ENCODE measurements at places on chromosomes 2 and 18.

DNA sequence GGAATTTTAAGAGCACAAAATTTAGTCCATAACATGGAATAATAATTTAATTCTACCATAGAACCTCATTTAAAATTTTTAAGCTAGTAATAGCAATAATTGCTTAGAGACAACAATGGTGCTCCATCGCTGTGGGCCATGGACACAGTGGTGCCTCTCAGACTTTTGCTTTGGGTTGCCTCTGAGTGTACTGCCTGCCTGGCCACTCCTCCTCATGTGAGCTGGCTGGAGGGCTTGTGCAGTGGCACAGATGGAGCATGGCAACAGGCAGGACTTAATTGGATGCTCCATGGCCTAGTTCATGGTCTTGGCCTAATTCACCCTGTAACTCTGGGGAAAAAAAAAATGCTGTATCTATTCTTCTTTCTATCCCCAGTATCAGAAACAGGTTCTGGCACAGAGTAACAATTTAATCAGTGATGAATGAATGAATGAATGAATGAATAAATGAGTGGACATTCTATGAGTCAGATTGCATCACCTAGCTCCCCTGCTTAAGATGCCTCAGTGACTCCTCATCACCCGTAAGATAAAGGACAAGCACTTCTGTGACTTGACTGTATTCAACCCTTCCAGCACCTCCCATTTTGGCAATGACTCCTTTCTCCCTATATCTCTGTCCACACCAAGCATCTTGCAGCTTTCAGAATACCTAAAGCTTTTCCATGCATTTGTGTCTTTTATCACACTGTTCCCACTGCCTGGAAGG lies 211.8 kb upstream of the SLC14A2 start:
- no peak for DNase-seq

DNA sequence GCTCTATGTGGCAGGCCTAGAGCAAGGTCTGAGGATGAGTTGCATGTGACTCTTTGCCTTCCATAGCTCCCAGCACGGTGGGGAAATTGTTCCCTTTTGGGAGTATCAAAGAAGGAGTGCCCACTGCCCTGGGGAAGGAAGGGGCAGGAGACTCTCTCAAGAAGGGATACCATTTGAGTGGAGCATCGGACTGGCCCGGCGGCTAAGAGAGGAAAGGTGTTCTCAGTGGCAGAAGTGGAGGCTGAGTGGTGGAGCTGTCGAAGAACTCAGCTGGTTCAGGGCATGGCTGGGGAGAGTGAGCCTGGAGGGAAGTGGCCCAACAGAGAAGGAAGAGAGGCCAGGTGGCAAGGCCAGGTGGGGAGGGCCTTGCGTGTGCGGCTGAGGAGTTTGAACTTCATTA lies 235.2 kb downstream of the DYSF start:
- DNase-seq = no peak

DNA sequence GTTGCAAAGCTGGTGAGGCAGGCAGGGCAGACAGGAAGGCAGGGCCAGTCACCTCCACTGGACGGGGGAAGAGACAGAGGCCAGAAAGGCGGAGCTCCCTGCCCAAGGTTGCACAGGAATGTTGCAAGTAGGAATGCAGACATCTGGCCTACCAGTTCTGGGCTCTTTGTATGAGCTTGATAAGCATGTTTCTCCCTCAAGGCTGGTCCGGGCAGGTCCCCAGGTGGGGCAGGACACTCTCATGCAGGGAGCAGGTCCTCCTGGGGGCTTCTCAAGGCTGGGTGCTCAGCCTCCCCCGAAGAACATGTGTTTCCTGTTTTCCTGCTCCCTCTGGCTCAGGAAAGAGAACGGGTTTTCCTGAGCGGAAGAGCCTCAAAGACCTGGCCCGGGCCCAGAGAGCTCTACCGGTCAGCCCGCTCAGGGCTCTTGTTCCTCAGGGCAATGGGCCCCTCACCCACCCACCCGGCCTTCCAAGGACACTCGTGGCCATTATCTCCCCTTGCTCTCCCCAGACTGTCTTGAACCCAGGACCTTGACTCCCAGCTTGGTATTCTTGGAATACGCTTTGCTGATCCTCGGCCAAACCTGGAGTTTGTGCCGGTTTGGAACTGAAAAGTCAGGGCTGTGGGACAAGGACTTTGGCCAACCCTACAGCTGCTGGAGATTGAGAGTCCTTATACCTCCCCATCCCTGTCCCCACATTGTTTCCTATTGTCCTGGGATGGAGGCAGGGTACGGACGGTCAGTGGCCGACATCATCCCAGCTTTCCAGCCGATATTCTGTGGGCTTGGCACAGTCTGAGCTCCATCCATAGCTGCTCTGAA lies 87.7 kb upstream of the HAAO start:
- DNase-seq = no peak

DNA sequence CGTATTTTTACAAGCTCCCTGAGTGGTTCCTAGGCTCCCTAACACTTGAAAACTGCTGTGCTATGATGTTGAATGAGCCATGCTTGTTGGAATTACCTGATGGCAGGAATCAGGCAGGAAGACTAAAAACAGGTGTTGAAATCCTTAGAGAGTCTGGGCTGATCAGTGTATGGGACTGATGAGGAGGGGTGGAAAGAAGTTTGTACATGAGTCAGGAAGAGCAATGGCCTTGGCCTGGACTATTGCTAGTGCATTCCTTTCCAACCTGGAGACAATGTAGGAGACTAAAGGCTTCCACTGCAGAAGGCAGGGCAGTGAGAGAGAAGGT lies 25.0 kb upstream of the TMBIM1 start:
- no peak for DNase-seq

- DNase-seq = no peak
These were observed 139.0 kb upstream of the TRIB2 start for GRCh38 chr2:12577567-12578253.

- DNase-seq = no peak
These were observed 386.8 kb downstream of the XIRP2 start for GRCh38 chr2:167275046-167275445.

GRCh38 chr2:31327505-31327904 lies 87.0 kb downstream of the XDH start:
- DNase-seq = no peak

DNA sequence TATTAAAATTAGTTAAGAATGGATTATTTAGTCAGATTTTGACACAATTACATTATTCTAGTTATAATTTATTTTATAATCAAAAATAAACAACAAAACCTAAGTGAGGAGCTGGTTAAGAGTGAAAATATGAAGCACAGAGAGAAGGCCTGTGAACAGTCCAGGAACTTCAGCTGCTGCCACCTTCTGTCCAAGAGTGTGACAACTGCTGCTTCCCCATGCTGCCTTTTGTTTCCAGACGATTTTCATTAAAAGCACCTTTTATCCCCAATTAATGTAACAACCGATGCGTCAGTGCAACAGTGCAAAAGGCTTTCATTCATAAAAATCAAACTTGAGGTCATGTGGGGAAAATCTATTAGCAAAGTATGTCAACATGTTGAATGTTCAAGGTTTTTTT lies 363.6 kb downstream of the CTNNA2 start:
- no peak for DNase-seq

GRCh38 chr2:66596256-66596655 lies 161.3 kb downstream of the MEIS1 start:
- no peak for DNase-seq

GRCh38 chr18:45218436-45218835 lies 396.8 kb upstream of the SLC14A2 start:
- no peak for DNase-seq

GRCh38 chr18:12432196-12432595 lies 24.5 kb downstream of the PRELID3A start:
- DNase-seq = no peak

DNA sequence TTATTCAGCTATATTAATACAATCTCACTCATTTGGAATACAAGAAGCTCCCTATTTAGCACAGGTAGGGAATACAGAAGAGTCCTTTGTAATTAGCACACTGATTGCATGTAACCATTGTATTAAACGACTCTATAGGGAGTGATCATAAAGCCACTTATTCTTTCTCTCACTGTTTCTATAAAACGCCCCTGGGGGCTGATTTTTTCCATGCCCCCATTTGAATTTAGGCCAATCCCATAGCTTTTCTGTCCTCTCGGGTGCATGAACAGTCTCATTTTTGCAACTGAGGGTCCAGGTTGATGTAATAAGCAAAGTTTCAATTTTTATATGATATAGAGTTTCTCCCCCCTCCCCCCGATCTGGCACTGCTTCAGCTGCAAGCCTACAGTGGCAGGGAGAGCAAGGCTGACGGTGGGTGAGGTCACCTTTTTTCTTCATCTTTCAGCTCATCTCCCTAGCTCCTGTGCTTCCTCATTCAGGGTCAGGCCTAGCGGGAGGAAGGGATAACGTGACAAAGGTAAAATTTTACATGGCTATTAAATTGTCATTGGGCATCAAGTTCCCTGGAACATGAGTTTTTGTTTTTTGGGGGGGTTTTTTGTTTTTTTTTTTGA lies 45.7 kb downstream of the GAD1 start:
- no peak for DNase-seq

- DNase-seq = no peak
These were observed 11.3 kb downstream of the NCL start for GRCh38 chr2:231452799-231453508.

- no peak for DNase-seq
These were observed 133.7 kb upstream of the COPS8 start for GRCh38 chr2:236951830-236952475.

GRCh38 chr2:64792300-64792699 lies 138.6 kb upstream of the SERTAD2 start:
- no peak for DNase-seq

GRCh38 chr2:151624271-151624670 lies 110.0 kb downstream of the NEB start:
- DNase-seq = no peak

- DNase-seq = no peak
These were observed 16.5 kb upstream of the MAL start for GRCh38 chr2:95008996-95009395.

- no peak for DNase-seq
These were observed 32.8 kb downstream of the FAM124B start for GRCh38 chr2:224369028-224369632.

- no peak for DNase-seq
These were observed 188.8 kb downstream of the ZEB2 start for GRCh38 chr2:144330951-144331673.

- DNase-seq = no peak
These were observed 452.8 kb upstream of the SMIM21 start for GRCh38 chr18:75880266-75880665.

DNA sequence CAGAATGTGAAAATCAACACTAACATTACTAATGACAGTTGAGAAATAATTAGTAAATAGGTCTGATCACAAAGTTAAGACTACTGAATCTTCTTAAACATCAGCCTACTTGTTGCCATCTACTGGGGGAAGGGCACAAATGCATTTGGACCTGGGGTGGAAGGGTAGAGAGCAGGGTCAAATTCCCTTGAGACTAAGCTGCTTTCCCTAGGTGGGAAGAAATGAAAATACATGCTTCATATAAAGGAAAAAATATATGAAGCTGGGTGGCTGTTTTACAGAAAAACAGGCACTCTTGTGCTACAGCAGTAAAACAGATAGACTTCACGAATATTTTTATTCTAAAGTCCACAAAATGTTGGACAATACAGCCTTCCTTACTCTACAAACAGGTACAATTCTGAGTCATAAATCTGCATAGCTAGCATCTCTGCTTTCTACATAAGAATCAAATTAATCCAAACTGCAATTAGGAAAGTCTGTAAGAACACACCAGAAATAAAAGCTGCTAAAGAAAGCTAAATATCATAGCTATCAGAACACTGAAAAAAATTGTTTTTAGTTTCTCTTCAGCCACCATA lies 10.9 kb downstream of the TRIP12 start:
- DNase-seq = no peak

DNA sequence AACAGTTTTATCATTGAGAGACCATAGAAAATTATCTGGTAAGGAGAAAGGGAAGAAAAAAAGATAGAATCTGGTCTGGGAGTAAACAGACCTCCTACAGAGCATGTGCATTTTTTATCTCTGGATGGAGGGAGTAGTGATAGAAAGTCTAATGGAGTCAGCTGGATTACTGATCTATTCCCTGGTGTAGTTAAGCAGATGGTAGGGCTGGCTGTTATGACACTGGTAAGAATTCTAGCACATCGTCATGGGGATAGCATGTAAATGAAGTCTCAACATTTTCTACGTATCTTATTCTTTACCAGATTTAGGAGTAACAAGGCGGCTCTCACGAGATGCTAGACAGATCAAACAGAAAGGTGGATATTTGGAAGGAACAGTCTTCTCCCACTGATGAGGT lies 407.4 kb downstream of the NRXN1 start:
- DNase-seq = no peak

- no peak for DNase-seq
These were observed 113.1 kb upstream of the ID2 start for GRCh38 chr2:8568543-8569302.

DNA sequence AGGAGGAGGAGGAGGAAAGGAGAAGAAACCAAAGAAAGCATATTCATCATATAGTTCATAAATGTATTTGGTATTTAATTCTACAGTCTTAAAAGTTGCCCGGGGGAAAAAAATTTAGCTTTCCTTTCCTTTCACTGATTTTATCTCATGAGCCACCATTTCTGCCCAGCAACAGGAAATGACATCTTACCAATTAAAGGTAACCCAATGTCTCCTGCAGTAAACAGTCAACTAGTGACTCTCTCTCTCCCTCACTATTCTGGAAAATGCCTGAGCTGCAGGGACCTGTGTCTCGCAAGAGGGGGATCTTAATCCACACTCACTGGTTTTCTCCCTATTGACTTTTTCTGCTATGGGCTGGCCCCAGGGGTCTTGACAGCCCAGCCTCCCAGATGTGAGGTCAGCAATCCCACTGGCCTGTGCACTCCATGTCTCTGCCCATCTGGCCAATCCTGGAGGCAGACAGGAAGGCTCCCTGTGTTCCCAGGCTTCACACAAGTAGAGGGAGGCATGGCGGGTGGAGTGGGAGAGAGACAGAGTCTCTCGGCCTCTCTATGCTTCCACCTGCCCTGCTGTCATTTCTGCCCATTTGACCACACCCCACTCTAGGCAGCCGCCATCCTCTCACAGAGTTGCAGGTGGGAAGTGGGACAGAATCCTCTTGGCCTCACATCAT lies 85.4 kb upstream of the CABLES1 start:
- DNase-seq = no peak

GRCh38 chr2:236769981-236770671 lies 200.5 kb downstream of the ACKR3 start:
- DNase-seq = peak; percentile 73

DNA sequence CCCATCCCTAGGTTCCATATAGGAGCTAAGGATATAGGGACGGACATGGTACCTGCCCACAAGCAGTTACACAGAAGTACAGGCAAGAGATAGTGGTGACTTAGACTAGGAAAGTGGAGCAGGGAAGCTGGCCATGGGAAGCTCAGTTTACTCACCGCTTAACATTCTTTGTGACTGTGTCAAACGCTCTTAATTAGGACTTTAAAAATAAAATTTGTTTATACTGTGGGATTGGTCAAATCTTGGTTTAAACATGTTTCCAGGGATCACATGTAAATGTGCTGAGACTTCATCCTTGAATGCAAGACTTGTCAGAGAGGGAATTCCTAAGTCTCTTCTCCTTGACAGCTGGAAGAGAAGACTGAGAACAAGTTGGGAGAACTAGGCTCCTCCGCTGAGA lies 107.3 kb downstream of the MTCL1 start:
- DNase-seq = no peak

GRCh38 chr2:10971888-10972260 lies 60.1 kb downstream of the KCNF1 start:
- no peak for DNase-seq

Data from epithelial cell of proximal tubule (primary cell).